ENCODE measurements at places on chromosomes 13 and 19.

DNA sequence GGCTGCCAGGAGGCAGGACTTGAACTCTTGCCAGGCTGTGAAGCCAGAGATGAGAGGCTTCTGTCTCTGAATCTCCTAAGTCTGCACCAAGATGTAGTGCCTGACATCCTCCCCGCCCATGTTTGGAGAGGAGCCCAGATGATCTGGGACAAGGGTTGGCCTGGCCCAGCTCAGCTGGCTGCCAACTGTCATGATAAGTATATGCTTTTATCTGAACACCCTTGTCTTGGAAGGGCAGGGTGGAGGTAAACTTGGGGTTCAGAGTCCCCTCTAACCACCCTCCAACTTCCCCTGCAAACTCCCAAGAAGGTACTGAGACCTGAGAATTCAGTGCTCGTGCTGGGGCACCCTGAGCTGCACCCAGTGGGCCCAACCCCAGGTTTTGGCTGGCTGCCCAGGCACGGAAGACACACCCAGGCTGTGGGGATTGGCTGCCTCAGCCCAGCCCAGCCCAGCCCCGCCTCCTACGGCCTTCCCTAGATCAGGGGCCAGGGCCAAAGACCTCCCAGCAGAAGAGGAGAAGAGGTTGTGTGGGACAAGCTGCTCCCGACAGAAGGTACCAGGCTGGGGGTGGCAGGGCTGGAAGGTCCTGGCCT is at the start of gene CYP4F12:
Gene CYP4F12 (plus strand): TSS at position 508 of the 596 bp plus-strand sequence. CDS start 443 bp downstream, outside the sequence.
- DNase-seq: no peak

GRCh38 chr13:42048342-42048683 is at the start of gene DGKH:
Gene DGKH, plus strand, starts transcription at chr13:42048648. Its CDS starts 126 bp downstream, at chr13:42048774.
- DNase-seq: peak; percentile 25

- peak; percentile 77 for DNase-seq
Measured at GRCh38 chr19:19538061-19538784, at the start of gene CILP2. Gene CILP2, plus strand, starts transcription at chr19:19538265. Its CDS starts 85 bp downstream, at chr19:19538350.

- no peak for DNase-seq
Measured at GRCh38 chr19:53328967-53329366, 4.6 kb upstream of the ZNF845 start.
